ENCODE measurements at places on chromosomes 3 and 15.

DNA sequence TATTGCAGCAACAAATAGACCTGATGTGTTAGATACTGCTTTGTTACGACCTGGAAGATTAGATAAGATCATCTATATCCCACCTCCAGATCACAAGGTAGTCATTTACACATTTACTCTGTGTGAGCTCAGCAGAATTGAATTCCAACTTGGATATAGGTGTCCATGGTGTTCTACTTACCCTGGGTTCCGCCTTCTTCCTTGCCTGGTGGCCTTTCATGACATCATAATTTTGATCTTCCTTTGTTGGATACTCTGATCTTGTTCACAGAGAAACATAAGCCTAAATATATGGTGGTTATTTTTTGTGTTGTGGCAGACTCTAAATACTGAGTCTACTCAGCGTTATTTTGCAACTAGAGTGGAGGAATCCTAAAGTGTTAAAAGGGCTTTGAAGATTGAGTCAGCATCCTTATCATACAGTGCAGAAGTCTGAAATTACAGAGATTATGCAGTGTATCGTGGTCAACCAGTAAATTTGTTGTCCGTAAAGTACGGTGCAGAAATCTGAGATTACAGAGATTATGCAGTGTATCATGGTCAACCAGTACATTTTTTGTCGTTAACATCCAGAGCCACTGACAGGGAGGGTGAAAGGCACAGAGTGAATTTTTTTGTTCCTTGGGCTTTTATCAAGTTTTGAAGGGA is 39.1 kb upstream of the GATM start:
- DNase-seq, result no peak

GRCh38 chr3:9308298-9308990 is 54.4 kb upstream of the THUMPD3 start:
- no peak for DNase-seq

DNA sequence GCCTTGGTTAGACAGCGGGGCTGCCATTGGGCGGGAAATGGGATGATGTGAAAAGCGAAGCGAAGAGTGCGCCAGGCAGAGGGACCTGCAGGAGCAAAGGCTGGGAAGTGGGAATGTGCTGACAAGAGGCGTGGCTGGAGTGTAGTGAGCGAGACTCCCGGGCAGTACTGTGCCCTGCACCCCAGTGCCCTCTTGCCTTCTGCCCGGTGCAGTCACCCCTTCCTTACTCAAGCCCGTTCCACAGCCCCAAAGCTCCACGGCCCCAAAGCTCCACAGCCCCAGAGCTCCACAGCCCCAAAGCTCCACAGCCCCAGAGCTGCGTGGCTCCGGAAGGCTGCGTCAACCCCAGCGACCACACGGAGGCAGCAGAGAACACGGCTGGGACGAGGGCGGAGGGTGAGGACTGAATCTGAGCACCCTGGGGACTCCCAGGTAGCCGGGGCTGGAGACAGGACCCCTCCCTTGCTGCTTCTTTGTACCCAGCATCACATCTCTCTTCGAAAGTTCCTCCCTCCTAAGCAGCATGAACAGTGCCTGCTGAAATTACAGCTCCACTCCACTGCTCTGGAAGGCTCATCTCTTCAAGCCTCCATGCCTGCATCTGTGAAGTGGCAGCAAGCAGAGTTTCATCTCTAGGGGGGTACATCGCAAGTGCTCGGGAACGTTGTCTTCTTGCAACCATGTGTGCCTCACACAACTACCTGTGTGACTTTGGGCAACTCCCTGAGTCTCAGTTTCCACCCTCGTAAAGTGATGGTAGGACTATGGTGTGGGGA is 108.9 kb downstream of the FBLN2 start:
- peak; percentile 74 for DNase-seq

DNA sequence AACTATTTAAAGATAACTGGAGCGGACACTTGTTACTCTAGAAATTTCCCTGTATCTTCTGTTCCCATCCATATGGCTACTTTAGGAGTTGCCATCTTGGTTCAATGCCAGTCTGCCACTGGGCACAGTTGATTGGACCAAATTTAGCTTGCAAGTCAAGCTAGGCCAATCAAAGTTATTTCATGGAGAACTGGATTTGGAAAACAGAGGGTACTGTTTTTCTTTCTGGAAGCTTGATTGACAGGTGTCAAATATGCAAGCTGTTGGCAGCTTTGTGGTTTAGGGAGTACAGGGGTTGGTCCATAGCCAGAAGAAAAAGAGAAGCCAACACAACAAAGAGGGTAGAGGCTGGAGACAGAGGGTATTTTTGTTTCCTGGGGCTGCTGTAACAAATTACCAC is 33.4 kb upstream of the KLHL25 start:
- DNase-seq, result no peak

DNA sequence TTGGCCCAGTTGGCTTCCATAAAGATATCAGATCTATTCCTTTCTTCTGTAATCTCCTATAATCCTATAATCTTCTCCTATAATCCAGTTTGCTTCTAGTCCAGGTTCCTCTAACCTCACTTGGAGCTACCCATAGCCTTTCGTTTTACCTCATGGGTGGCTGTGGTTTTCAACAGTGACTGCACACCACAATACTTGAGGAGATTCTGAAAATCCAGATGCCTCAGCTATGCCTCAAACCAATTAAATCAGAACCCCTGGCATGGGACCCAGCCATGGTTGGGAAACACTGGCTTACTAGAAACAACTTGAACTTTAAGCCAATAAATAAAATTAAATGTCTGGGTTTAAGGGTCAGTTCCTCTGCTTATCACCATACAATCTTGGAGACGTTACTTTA is 86.1 kb upstream of the NTRK3 start:
- no peak for DNase-seq

- DNase-seq, result no peak
Observed at GRCh38 chr3:128084675-128085021, 32.4 kb downstream of the SEC61A1 start.

DNA sequence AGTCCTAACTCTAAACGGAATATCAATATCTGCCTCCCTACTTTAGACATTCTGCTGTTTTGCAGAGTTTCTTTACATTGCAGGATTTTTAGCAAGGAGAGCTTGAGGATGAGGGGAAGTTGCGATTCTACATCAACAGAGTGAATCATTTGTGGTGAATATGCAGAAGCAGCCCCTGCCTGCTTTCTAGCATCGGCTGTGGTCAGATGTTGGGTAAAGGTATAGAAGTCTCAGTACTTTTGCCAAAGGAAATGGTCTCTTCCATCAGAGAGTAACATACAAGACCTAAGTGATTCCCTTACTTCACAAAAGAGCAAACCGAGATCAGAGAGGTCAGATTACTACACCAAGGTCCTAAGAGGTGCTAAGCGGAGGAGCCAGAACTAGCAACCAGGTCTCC is 15.2 kb downstream of the ST3GAL6 start:
- DNase-seq, result no peak

DNA sequence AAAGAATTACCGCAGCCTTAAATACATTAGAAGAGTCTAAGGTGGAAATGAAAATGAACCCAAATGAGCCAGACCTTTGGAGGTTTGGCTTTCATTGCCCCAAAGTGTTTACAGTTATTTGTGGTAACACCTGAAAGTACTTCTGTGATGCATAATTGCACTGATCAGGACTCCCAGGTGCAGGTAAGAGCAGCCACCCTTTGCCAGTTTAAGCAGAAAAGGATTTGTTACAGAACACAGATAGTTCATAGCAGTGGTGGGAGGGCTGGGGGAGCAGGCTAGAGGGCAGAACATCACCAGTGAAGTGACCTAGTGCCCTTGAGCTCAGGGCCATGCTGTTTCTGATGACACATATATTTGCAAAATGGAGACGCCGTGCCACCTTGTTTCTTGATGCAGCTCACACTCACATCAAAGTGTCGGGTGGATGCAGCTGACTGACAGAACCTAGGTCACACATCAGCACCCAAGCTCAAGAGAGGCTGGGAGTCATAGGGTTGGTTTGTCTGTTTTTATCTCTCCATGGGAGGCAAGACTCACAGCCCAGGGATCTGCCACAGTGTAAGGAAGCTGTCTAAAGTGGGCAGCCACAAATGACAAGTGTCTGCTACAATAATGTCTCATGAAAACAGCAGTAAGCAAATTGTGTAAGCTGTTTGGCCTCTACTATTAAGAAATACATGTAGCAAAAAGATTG is 49.1 kb downstream of the NEK11 start:
- DNase-seq, result no peak

DNA sequence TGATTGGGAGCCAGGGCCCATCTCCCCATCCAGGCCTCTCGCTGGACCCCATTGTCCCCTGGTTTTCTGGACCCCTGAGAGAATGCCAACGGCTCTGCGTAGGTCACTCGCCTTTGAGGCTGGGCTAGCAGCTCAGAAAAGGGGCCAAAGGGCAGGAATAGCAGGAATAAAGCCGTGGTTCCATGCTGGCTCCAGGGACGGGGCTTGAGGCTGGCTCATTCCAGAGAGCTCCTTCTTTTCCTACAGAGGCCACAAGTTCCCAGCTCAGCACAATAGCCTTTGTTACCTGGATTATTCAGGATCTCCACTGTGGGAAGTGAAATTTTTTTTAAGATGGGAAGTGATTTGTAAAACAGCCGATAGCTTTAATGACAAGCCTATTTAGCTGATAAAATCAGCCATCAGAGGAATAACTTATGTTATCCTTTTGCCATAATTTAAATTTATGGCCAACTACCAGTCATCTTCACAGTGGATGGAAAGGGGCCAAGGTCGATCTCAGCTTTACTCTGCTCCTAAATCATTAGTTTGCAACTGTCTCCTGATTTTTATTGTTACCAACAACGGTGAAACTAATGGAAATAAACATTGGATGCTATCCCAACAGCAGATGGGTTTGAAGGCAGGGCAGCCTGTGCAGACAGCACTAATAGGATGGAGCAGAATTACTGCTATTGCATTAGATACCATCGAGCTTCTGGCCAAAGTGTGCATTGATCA is 124.3 kb downstream of the TMEM266 start:
- no peak for DNase-seq

GRCh38 chr15:50911001-50911400 is 2.5 kb downstream of the AP4E1 start:
- DNase-seq, result no peak

- DNase-seq, result no peak
Observed at GRCh38 chr3:32303399-32303747, 64.9 kb downstream of the CMTM8 start.

DNA sequence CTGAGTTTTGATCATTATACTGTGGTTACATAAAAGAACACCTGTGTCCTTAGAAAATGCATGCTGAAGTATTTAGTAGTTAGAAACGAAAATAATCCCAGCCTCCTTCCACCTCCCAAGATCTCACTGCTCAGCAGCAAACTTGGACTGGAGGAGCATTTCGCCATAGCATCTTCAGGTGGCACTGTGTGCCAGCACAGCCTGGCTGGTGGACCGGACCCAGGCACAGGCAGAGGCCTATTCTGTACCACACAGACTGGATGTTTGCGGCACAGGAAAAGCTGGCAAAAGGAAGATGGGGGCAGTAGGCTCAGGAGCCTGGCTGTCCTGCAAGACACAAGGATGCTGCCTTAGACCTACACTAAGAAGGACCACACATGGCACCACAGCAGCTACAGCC is 10.2 kb downstream of the STIMATE start:
- no peak for DNase-seq

- no peak for DNase-seq
Observed at GRCh38 chr3:162206648-162207047, 710.0 kb downstream of the OTOL1 start.

DNA sequence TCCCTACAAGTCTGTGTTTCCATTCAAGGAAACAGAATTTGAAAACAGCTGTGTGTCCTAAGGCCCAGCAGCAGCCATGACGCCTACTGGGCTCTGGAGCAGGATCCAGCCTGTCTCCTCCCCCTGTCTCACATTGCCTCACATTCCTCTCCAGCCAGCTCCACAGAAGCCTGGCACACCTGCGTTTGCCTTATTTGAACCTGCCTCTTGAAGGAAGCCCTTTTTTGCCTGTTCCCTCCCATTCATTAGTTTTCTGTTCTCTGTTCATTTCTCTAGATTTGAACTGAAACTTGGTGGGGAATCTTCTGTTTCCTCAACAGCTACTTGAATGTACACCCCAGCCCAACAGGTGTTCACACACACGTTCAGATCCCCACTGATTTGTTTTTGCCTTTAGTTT is 890.5 kb downstream of the TUSC7 start:
- DNase-seq, result no peak

GRCh38 chr3:136645915-136646314 is 106.3 kb downstream of the STAG1 start:
- no peak for DNase-seq

GRCh38 chr15:69154078-69154477 is 6.4 kb upstream of the GLCE start:
- DNase-seq, result no peak

DNA sequence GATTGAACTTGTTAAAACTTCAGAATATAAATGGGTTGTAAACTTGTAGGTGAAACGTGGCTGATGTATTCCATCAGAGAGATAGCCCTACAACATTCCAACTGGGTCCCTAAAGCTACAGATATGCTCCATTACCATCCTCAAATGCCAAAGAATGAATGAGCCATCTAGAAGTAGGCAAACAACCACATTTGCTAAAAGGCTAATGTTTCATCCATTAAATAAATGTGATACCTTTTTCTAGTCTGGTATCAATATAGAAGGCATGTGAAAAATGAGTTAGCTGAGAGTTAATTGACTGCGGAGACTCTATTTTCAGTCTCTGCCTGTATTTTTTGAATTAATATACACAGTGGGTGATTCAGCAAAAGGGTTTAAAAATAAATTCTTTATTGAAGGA is 203.8 kb downstream of the RBMS3 start:
- no peak for DNase-seq

- no peak for DNase-seq
Observed at GRCh38 chr3:116607205-116607604, 102.4 kb upstream of the TUSC7 start.

DNA sequence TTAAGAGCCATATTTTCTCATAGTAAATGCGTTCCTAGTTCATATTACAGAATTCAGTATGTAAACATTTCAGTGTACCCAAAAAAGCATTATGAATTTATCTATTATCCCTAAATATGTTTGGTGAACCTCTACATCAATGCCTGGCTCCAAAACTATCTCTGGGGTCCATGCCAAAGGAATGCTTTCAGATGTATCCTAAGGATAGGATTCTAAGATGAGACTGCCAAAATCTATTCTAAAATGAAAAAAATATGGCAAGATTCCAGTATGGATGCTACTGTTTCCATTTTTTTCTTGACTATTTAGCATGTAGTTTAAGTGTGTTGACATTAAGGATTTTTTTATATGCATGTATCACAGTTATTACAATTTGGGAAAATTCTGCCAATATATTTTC is 18.8 kb downstream of the EIF5A2 start:
- no peak for DNase-seq

DNA sequence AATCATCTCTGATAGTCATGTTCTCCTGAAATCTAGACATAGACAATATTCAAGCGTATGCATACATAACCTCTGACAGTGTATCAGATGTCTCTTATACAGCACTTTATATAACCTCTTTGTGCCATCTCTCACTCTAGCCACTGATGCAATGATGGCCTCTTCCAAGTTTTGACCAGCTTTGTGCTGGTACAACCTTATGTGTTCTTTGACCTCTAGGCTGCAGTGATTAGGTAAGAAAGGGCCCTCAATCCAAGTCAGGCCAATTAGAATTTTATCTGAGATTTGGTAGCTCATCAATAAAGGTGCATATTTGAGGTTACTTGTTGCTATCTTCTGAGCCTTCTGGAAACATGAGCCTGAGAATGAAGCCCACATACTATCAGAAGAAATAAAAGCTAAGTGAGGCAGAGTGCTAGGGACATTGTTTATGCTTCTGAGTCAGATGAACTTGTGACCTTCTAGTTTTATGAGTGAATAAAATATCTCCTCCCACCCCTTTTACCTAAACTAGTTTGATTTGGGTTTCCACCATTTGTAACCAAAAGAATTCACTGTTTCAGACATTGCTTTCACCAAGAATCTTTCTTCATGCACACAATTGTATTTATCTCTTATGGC is 283.2 kb upstream of the SUCLG2 start:
- no peak for DNase-seq
